Fibroblast of lung (primary cell): ENCODE measurements at places on chromosomes 1 and 21. TPM values are rescaled to one million over a fixed set of nuclear protein-coding genes. Genes with fewer than 3 reads are reported as not detected.

GRCh38 chr21:27422435-27422834 is 455.5 kb upstream of the ADAMTS5 start:
- DNase-seq = no peak

- no peak for DNase-seq
Measured at GRCh38 chr1:205186191-205186590, 25.3 kb downstream of the DSTYK start.

NGF gene
- total RNA-seq = 4.0 and 8.5 TPM in 2 replicates

EXTL1 gene
- total RNA-seq = 0.26 and 0.33 TPM in 2 replicates

- DNase-seq = no peak
Measured at GRCh38 chr1:22159891-22160290, 17.0 kb upstream of the WNT4 start.

- DNase-seq = peak; percentile 31
Measured at GRCh38 chr1:223031733-223032601, 111.1 kb downstream of the TLR5 start.

GRCh38 chr1:30754684-30755171 is 2.8 kb downstream of the LAPTM5 start:
- DNase-seq = no peak

GRCh38 chr1:202243006-202243405 is 49.4 kb downstream of the LGR6 start:
- DNase-seq = no peak

DNA sequence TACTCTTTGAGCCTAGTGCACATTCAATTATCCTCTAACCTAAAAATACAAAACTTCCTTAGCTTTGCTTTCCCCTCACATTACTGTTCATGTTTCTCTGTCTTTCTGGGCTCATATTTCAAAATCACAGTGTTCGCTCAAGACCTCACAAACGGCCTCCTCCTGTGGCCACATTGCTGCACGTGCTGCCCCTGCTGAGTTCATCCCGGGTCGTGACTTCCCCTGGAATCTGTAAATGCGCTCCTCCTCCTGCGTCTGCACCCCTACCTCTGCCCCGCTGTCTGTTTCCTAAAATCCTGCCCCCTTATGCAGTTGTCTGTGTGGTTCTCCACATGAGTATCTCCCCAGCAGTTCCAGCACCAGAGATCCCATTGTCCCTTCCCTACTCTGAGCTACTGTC is 45.5 kb upstream of the RAVER2 start:
- no peak for DNase-seq

DNA sequence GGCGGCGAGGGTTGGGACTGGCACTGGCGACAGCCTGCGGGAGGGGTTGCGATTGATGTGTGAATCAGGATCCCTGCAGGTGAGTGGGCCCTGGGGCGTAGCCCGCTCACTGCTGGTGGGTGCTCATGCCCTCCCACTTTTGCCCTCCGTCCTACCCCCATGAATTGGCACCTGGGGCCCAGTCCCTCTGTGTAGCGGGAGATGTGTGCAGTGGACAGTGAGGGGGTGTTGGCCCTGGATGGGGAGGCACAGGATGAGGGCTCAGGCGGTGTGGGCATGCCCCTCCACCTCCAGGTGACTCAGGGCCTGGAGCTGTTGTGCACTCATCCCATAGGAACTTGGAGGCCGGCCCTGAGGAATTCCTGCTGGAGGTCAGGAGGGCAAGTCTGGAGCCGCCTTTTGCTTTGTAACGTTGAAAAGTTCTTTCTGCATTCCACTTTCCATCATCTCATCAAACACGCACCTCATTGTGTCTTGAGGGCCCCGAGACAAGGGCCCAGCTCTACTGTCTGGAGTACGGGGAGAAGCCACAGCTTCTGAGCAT is 3.0 kb downstream of the PEAR1 start:
- DNase-seq = peak; percentile 84

DNA sequence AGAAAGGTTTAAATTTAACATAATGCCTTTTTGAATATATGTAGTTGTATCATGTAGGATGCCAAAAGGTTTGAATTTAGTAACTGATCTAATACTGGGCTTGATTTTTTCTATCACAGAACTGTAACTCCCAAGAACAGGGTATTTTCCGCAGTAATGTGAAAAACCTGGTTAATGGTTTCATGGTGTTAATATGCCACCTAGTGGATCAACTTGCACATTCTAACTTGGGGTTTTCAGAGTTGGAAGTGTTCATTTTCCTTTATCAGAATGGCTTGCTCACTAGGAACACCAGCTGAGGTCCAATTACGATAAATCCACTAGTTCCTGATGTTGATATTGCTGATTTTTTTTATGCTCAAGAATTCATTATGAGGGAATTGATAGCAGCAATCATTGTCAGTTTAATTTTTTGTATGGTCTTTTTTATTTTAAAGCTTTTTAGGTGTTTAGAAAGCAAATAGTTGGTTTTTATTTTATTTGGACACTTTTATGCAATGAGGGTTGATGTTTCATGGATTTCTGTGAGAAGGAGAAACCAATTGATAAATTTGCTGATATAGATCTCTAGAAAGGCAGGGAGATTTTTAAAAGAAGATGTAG is 157.2 kb downstream of the PLA2G4A start:
- DNase-seq = peak; percentile 78

COL11A1 gene
- 0.26 and 8.9 TPM in 2 replicates for total RNA-seq

MMEL1 gene
- 0.33 TPM in 1 of 2 replicates, not detected in the other for total RNA-seq

GRCh38 chr21:40652436-40652835 is 194.5 kb downstream of the DSCAM start:
- no peak for DNase-seq

DNA sequence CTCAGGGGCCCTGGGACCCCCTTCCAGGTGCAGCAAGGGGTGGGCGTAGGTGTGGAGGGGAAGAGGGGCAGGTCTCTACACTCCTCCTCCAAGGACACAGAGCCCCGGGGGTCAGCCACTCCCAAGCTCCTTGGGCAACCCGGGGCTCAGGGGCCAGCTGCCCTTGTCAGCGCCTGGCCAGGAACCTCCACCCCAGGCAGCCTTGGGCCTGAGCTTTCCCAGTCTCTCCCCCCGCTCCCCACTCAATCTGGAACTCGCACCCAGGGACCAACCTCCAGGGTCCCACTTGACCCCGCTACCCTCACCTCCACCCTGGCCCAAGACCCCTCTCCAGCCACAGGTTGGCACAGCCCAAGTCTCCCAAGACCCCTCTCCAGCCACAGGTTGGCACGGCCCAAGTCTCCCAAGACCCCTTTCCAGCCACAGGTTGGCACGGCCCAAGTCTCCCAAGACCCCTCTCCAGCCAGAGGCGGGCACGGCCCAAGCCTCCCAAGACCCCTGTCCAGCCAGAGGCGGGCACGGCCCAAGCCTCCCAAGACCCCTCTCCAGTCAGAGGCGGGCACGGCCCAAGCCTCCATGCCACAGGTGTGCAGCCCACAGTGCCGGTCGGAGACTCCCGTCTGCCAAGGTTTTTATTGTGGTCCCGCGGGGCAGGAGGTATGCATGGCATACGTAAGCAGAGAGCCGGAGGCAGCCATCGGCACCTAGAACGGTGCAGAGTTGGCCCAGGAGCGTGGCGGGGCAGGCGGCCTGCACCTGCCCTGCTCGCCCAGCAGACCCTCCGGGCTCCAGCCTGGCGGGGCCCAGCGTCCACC is 3.0 kb downstream of the TNFRSF4 start:
- no peak for DNase-seq

DNA sequence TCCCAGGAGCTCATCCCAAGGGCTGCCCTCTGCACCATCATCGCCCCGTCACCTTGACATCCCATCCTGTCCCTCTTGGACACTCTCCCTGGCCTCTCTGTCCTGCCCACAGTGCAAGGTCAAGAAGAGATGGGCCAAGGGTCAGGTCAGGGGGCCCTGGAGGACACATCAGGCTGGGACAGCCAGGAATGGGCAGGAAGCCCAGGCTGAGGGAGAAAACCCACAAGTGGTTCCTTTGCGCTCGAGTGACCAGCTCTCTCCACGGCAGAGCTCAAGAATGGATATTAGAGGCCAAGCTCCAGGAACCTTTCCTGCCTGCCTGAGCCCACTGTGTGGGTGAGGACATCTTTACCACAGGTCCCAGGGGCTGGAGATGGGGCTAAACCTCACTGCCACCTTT is 41.0 kb downstream of the KCNN3 start:
- no peak for DNase-seq

DNA sequence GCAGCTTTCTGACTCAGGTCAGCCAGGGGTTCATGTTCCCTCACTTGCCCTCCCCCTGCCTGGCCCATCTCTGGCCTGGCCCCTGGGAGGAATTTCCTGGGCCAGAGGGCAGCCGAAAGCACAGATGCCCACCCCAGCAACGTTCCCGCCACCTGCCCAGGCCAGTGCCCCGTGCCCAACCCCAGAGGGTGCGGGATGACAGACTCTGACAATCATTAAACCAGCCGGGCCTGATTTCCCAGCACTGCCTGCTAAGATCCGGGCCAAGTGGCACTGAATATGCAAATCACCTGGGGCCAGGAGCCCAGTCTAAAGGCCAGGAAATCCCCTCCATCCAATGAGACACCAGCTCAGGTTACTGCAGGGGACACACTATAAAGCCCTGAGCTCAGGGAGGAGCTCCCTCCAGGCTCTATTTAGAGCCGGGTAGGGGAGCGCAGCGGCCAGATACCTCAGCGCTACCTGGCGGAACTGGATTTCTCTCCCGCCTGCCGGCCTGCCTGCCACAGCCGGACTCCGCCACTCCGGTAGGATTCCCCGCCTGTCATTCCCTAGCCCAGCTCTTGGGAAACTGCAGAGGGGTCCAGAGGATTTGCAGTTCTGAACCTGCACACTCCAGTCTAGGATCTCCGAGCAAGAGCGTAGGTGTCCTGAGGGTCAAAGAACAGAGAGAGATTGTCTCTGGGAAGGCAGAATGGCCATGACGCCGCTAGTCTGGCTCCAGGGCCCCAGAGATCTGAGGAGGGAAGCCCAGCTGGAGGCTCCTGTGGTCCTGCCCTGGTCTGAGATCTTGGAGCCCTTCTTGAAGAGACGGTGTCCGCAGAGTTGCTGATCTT is at the start of gene ELF3:
Gene ELF3 (plus strand): TSS at position 408 of the 836 bp plus-strand sequence. CDS start 550 bp downstream, outside the sequence.
- DNase-seq = no peak

GRCh38 chr1:219759095-219759494 is 146.2 kb upstream of the ZC3H11B start:
- no peak for DNase-seq
